Liver (tissue), 10 donors: ENCODE measurements at places on chromosomes 13 and 19. TPM values are rescaled to one million over a fixed set of nuclear protein-coding genes. Genes with fewer than 3 reads are reported as not detected.
A peak's percentile ranks its signal among the peaks of the same experiment; 100 is the strongest.

DNA sequence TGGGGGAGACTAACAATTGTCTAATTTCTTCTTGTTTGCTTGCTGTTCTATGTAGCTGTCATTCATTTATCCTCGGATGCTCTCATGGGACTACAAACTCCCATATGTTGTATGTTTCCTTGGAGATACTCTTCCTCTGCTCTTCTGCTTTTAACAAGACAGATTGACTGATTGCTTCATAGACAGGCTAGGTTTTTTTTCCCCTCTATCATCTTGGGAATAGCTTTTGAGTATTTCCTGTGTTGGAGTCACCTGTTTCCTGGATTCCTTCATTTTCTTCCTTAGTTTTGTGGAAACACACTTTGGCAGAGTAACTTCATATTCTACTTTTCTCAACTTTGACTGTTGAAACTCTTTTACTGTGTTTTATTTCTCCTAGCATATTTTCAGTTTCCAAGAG is 27.6 kb downstream of the EDNRB start:
- DNase-seq = no peak

STOML3 gene
- polyA plus RNA-seq = not detected

GRCh38 chr19:49844138-49845095 is 6.5 kb upstream of the PTOV1 start:
- DNase-seq = no peak

TUBA3C gene
- polyA plus RNA-seq = not detected

GRCh38 chr13:23626700-23627099 is 56.5 kb downstream of the TNFRSF19 start:
- DNase-seq = no peak

GRCh38 chr19:980133-980998 is 3.8 kb upstream of the WDR18 start:
- DNase-seq = peak; percentile 83

- no peak for DNase-seq
Measured at GRCh38 chr19:17107546-17108452, 32.2 kb downstream of the MYO9B start.
